ENCODE measurements at places on chromosomes 7 and 10. TPM values are rescaled to one million over a fixed set of nuclear protein-coding genes. Genes with fewer than 3 reads are reported as not detected.

The KCNK18 gene
- total RNA-seq: not detected

The LRRC17 gene
- total RNA-seq: 0.29 TPM

The UNC5B gene
- 5.3 TPM for total RNA-seq

The GFRA1 gene
- 52.1 TPM for total RNA-seq

The GNG11 gene
- total RNA-seq: 33.0 TPM

The HOXA13 gene
- total RNA-seq: 27.5 TPM

The FKBP6 gene
- total RNA-seq: not detected

The FFAR4 gene
- total RNA-seq: not detected

The HOXA2 gene
- total RNA-seq: 1.8 TPM

The FEZF1 gene
- not detected for total RNA-seq

The BBS9 gene
- 77.4 TPM for total RNA-seq

The LIPJ gene
- total RNA-seq: 0.59 TPM

The EIF5AL1 gene
- total RNA-seq: not detected

The PODXL gene
- 33.7 TPM for total RNA-seq

The MEOX2 gene
- total RNA-seq: 9.5 TPM

The MAT1A gene
- not detected for total RNA-seq

The ITIH2 gene
- not detected for total RNA-seq

The LEP gene
- total RNA-seq: not detected

The SPDYE16 gene
- total RNA-seq: 3.6 TPM

The FAM13C gene
- total RNA-seq: 24.9 TPM

The CALCR gene
- 0.15 TPM for total RNA-seq

The THSD7A gene
- 26.7 TPM for total RNA-seq

The CCDC172 gene
- total RNA-seq: not detected

The GHRHR gene
- total RNA-seq: not detected

The ALOX5 gene
- 10.3 TPM for total RNA-seq

The FAM25C gene
- total RNA-seq: not detected

The PNLIP gene
- not detected for total RNA-seq

The NEUROG3 gene
- total RNA-seq: not detected

The IQCE gene
- 6.8 TPM for total RNA-seq

The SFTPD gene
- 0.58 TPM for total RNA-seq

The HTRA1 gene
- total RNA-seq: 138 TPM

The KLHL7 gene
- total RNA-seq: 12.0 TPM

The NKX1-2 gene
- not detected for total RNA-seq

The NYAP1 gene
- total RNA-seq: 0.29 TPM

The CDC14C gene
- not detected for total RNA-seq

The TUBB8 gene
- not detected for total RNA-seq
